HEK293T (cell line): ENCODE measurements at places on chromosomes 6 and 20.

DNA sequence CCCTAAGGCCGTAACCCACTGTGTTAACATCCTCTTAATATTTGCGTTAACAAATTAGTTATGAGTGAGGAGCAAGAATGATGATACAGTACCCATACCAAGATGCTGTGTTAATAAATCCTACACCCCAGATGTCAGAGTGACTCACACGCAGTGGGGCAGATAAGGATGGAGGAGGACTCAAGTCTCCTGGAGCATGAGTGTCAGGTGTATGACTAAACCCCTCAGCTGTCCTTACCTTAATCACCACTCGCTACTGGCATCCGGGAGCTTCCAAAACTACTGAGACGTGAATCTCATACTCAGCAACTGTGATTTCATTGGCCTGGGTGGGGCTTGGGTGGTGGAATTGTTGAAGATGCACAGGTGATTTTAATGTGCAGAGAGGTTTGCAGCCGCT, 131.3 kb upstream of the MTHFD1L start:
- DNase-seq: no peak

- no peak for DNase-seq
These were observed 40.2 kb downstream of the EYA2 start for GRCh38 chr20:46934746-46935287.

- DNase-seq: no peak
These were observed 521.1 kb downstream of the TFAP2B start for GRCh38 chr6:51339728-51340127.

DNA sequence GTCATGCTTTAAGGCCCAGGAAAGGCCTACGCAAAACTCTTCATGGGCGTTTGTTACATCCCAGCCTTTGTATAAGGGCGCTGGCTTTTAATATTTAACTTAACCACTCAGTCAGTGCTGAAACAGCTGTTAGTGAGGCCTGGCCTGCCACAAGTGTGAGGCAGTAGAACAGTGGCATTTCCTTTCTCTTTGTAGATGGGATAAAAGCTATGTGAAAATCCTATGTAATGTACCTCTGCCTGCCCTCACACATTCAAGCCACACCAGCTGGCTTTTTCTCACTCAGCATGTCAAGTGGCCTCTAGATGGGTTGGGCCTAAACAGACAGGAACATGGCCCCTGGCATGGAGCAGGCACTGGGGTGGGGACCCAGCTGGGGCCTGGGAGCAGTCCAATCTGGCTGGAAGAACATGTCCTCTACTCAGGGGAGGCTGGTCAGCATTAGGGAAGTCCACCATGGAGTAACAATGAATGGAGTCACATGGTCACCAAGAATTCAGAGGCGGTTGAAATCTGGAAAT, 20.7 kb downstream of the CGA start:
- no peak for DNase-seq

DNA sequence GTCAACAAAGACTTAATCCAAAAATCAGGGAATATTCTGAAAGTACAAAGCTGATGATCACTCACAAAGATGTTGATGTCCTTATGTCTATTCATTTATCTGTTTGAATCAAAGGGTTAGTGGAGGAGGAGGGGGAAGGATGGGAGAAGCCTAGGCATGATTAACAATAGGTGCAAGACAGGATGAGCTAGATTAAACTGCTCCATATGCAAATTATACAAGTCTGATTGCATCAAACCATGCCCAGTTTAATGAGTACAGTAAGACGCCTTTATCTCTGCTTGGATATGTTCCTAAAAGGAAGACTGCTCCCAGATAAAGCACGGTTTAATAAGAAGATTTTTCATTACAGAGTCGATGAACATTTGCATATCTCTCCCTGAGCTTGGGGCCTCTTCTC, 626.4 kb upstream of the NOX3 start:
- no peak for DNase-seq

DNA sequence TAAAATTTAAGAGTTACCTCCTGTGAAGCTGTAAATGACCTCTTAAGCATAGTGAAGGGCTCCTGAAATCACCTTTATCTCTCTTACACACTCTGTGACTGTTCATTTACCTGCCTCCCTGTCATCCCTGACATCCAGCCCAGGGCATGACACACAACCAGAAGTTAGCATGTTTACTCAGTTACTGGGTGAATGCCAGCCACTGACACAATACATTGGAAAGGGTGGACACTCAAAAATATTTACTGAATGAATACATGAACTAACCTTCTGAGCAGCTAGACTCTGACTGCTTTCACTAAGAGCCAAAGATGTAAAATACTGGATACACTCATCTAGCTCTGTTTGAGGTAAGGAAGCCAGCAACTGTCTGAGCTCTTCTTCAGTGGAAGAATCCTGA, 25.3 kb downstream of the SERAC1 start:
- no peak for DNase-seq

GRCh38 chr6:29967379-29968010, 25.2 kb downstream of the HLA-A start:
- no peak for DNase-seq

DNA sequence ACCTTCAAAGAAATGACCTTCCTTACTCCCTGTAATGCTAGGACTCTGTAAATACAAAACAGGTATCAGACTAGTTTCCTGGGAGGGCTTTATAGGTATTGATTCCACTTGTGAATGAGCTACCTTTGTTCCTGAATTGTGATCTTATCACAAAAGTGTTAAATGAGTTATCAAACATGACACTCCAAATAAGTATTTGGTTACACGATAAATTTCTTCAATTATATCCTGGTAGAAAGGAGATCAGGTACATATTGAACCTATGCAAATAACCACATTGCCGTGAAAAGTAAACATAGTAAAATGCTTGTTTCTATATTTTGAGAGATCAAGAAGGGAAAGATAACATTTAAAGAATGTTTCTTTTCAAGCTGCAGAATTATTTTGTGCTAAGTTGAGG, 285.3 kb downstream of the HIVEP2 start:
- no peak for DNase-seq
